ENCODE measurements at places on chromosomes 1 and 21. TPM values are rescaled to one million over a fixed set of nuclear protein-coding genes. Genes with fewer than 3 reads are reported as not detected.

The FBXO44 gene
- polyA plus RNA-seq: 12.9 TPM

The PDIK1L gene
- 15.9 TPM for polyA plus RNA-seq

The NUAK2 gene
- 1.3 TPM for polyA plus RNA-seq

The KCNT2 gene
- polyA plus RNA-seq: not detected

DNA sequence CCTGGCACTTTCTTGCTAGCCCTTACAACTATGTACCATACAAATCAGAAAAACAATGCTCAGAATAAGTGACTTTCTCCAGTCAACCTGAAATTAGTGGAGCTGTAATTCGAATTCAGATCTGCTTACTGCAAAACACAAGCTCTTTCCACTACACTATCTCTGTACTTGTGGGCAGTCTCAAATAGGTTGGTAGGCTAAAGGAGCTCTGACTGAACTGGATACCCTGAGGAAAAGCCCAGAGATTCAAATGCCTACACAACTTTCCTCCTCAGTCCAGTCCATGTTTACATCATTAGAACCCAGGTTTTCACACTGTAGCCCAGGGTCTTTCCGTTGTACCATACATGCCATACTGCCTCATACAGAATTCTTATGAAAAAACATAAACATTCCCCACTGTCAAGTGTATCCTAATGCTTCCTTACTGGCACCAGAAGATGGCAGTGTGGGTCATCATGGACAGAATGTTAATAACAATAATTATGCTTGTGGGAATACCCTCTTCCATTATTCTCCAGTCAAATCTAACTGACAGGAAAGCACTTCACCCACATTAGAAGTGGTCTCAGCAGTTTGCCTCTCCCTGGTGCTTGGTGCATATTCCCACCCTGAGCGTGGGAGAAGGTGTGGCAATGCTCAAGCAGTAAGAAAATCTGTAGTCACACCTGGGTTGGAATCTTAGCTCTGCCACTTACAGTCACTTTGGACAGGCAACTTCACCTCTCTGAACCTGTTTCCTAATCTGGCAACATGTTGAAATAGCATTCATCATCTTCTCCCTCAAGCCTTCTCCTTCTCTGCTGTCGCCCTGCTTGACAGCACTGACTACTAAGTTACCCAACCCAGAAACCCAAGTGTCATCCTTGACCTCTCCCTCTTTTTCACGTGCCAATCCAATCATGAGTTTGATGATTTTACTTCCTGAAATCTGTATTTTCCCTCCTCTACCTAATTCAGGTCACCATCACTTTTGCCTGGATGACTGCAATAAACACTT lies 14.4 kb upstream of the ZFYVE9 start:
- H3K4me1 ChIP-seq: no peaks in the 10 kb centered on the region
- no peaks in the 10 kb centered on the region for H3K27me3 ChIP-seq
- no peak overlapping the region for H3K27ac ChIP-seq
- no peak for DNase-seq

DNA sequence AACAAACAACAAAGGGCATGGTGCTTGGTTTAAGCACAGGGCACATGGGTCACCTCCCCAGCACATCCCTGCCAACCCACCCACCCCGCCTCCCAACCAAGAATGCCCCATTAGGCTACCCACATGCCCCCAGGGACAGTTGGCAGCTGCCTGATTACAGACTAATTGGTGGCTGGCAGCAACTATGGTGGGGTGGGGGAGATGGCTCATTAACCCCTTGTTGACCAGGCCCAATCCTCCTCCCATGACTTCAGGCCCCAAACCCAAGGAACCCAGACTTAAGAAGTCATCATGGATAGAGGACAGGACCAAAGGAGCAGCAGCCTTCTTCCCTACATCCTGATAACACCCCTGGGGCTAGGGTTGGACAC lies 1.3 kb downstream of the RIMS3 start:
- H3K36me3 ChIP-seq: no peaks in the 10 kb centered on the region
- H3K4me1 ChIP-seq: peaks cover 7% of the 10 kb centered on the region

GRCh38 chr21:30953605-30954004 lies 72.2 kb upstream of the KRTAP11-1 start:
- H3K36me3 ChIP-seq: no peaks in the 10 kb centered on the region
- no peaks in the 10 kb centered on the region for H3K27me3 ChIP-seq
- no peak overlapping the region for H3K4me3 ChIP-seq
- H3K4me1 ChIP-seq: no peaks in the 10 kb centered on the region
- DNase-seq: no peak
- no peak overlapping the region for H3K27ac ChIP-seq

- H3K27me3 ChIP-seq: no peaks in the 10 kb centered on the region
- DNase-seq: no peak
- peaks cover 1% of the 10 kb centered on the region for H3K36me3 ChIP-seq
- H3K4me1 ChIP-seq: no peaks in the 10 kb centered on the region
- no peak overlapping the region for H3K27ac ChIP-seq
- H3K4me3 ChIP-seq: no peak overlapping the region
Measured at GRCh38 chr1:179866616-179867015, 11.0 kb downstream of the TOR1AIP2 start.

DNA sequence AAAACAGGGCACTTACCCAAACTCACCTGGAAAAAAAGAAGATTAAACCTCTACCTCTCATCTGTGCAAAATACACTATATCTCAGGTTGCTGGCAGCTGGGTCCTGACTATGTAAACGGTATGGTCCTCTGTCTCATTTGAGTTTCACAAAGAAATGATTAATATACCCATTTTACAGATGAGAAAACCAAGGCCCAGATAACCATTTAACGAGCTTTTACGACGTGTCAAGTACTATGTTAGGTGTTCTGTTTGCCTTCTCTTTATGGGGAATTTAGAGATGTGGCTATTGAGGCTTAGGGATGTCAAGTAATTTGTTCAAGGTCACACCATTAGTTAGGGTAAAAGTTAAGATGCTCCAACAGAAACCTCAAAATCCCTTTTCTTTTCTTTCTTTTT lies 140.4 kb upstream of the USP24 start:
- no peaks in the 10 kb centered on the region for H3K4me1 ChIP-seq
- H3K4me3 ChIP-seq: no peak overlapping the region
- H3K27me3 ChIP-seq: no peaks in the 10 kb centered on the region
- H3K36me3 ChIP-seq: no peaks in the 10 kb centered on the region

GRCh38 chr1:56948403-56949023 lies 17.3 kb downstream of the C8B start:
- H3K4me3 ChIP-seq: no peak overlapping the region
- H3K27me3 ChIP-seq: no peaks in the 10 kb centered on the region
- DNase-seq: no peak
- no peaks in the 10 kb centered on the region for H3K36me3 ChIP-seq
- no peaks in the 10 kb centered on the region for H3K4me1 ChIP-seq

DNA sequence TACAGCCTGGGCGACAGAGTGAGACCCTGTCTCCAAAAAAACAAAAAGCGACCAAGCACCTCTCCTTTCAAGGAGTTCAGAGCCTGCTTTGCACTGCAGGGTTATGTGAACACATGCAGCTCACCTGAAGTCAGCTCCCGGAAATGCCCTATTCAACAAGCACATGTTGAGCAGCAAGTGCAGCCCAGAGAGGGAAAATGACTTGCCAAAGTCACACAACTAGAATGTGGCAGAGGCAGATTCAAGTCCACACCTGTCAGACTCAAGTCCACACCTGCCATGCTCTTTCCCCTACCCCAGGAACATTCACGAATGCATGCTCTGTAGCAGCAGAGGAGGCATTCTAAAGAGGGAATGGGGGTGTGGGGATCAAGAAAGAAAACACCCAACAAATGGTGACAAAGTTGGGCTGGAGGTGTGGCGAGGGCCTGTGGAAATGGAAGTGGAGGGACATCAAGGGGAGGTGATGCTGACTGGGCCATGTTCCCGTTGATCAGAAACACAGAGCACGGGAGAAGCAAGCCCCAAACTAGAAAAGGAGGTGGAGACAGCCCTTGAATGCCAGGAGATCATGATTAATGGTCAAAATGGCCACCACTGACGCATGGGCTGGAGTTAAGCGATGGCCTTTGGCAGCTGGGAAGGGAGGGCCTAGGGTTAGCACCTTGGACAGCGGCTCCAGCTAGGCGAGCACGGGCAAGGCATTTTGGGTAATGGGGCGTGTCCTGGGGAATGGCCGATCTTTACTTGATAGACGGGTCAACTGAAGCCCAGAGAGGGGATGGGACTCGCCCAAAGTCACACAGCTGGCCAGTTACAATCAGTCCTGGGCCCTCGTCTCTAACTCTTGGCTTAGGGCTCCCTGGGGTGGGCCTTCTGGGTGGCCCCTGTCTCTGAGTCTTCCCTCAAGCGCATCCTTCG lies 21.5 kb downstream of the RAP1GAP start:
- no peak overlapping the region for H3K27ac ChIP-seq
- H3K36me3 ChIP-seq: no peaks in the 10 kb centered on the region
- peaks cover 13% of the 10 kb centered on the region for H3K27me3 ChIP-seq
- 0 out of 2 replicates have a peak, but pooled peaks cover 3% of the 10 kb centered on the region for H3K4me1 ChIP-seq

GRCh38 chr1:84585803-84586202 lies 11.6 kb upstream of the CTBS start:
- no peak overlapping the region for H3K27ac ChIP-seq
- no peak for DNase-seq
- peaks cover 3% of the 10 kb centered on the region for H3K4me1 ChIP-seq
- H3K27me3 ChIP-seq: no peaks in the 10 kb centered on the region
- no peaks in the 10 kb centered on the region for H3K36me3 ChIP-seq
- H3K4me3 ChIP-seq: no peak overlapping the region

GRCh38 chr1:227886503-227886961 lies 61.2 kb downstream of the WNT9A start:
- no peak overlapping the region for H3K4me3 ChIP-seq
- no peak overlapping the region for H3K27ac ChIP-seq
- no peaks in the 10 kb centered on the region for H3K36me3 ChIP-seq
- no peak for DNase-seq

DNA sequence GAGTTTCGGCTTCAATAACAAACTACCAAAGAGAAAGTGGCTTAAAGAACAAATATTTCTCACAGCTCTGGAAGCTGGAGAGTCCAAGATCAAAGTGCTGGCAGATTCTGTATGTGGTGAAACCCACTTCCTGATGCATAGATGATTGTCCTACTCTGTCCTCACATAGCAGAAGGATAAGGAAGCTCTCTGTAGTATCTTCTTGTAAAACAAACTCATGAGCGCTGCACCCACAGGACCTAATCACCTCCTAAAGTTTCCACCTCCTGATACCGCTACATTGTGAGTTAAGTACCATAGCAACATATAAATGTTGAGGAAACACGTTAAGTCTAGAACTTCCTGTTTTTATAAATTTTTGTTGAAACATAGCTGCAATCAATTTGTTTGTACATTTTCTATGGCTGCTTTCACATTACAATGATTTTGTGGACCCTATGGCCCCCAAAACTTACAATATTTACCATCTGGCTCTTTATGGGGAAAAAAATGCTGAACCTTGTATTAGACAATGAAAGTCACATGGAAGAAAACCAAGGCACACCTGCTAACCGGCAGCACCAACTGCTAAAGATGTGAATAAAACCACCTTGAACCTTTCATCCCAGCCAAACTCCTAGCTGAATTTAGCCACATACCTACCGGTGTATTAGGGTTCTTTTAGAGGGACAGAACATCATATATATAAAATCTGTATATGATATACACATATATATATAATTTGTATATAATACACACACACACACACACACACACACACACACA lies 1423.4 kb downstream of the NCAM2 start:
- H3K4me3 ChIP-seq: no peak overlapping the region
- H3K36me3 ChIP-seq: no peaks in the 10 kb centered on the region
- H3K4me1 ChIP-seq: no peaks in the 10 kb centered on the region

GRCh38 chr1:46760558-46761166 lies 38.2 kb upstream of the CYP4B1 start:
- H3K27ac ChIP-seq: no peak overlapping the region
- no peak overlapping the region for H3K4me3 ChIP-seq
- no peaks in the 10 kb centered on the region for H3K4me1 ChIP-seq
- H3K36me3 ChIP-seq: no peaks in the 10 kb centered on the region
- no peak for DNase-seq
- no peaks in the 10 kb centered on the region for H3K27me3 ChIP-seq

DNA sequence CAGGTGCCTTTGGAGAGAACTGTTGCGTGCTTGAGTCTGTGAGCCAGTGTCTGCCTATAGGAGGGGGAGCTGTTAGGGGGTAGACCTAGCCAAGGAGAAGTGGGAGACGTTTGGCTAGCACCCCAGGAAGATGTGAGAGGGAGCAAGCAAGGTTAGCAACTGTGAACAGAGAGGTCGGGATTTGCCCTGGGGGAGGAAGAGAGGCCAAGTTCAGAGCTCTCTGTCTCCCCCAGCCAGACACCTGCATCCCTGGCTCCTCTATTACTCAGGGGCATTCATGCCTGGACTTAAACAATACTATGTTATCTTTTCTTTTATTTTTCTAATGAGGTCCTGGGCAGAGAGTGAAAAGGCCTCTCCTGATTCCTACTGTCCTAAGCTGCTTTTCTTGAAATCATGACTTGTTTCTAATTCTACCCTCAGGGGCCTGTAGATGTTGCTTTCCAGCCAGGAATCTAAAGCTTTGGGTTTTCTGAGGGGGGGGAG lies 2.4 kb downstream of the BTG2 start:
- peaks cover 34% of the 10 kb centered on the region for H3K4me1 ChIP-seq
- H3K27me3 ChIP-seq: no peaks in the 10 kb centered on the region
- H3K36me3 ChIP-seq: peaks cover 4% of the 10 kb centered on the region
- DNase-seq: no peak

- H3K4me3 ChIP-seq: no peak overlapping the region
- no peaks in the 10 kb centered on the region for H3K4me1 ChIP-seq
- H3K36me3 ChIP-seq: no peaks in the 10 kb centered on the region
- no peak overlapping the region for H3K27ac ChIP-seq
- DNase-seq: no peak
- peaks cover 2% of the 10 kb centered on the region for H3K27me3 ChIP-seq
Measured at GRCh38 chr1:22676916-22677583, 24.0 kb downstream of the C1QB start.

DNA sequence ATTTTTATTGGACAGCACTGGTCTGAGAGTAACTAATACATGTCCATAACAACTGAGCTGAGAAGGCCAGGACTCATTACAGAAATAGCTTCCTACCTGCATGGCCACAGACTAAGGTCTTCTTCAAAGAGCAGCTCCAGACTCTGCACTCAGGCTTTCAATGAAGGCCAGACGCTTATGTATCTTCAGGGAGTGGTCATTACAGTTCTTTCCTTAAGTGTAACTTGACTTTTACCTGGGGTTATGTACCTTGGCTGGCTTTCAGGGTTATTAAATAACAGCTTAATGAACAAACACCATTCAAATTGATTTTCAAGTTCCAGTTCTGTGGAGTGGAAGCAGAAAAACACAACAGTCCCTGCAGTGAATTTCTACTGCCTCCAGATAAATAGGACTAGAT lies 23.8 kb upstream of the SLC22A15 start:
- no peaks in the 10 kb centered on the region for H3K36me3 ChIP-seq
- no peaks in the 10 kb centered on the region for H3K4me1 ChIP-seq
- no peaks in the 10 kb centered on the region for H3K27me3 ChIP-seq
- no peak overlapping the region for H3K27ac ChIP-seq
- DNase-seq: no peak

All from GM12878 (cell line).